Tracheal epithelial cell (primary cell): ENCODE measurements at places on chromosomes 11 and 22. TPM values are rescaled to one million over a fixed set of nuclear protein-coding genes. Genes with fewer than 3 reads are reported as not detected.

B3GAT3 gene
- total RNA-seq = 45.1 and 50.5 TPM in 2 replicates

SMIM35 gene
- under 0.01 TPM in 1 of 2 replicates, not detected in the other for total RNA-seq

INS gene
- total RNA-seq = not detected in 2 replicates

DCPS gene
- 6.7 and 10.7 TPM in 2 replicates for total RNA-seq

HTR3A gene
- 0.21 TPM in 1 of 2 replicates, not detected in the other for total RNA-seq

EMID1 gene
- 0.96 TPM in 1 of 2 replicates, not detected in the other for total RNA-seq

BACE1 gene
- 6.0 and 10.7 TPM in 2 replicates for total RNA-seq

LRRC4C gene
- total RNA-seq = 0.24 TPM in 1 of 2 replicates, not detected in the other

TCIRG1 gene
- total RNA-seq = 56.3 and 78.8 TPM in 2 replicates

MS4A5 gene
- not detected in 2 replicates for total RNA-seq

DDTL gene
- total RNA-seq = 0.43 TPM in 1 of 2 replicates, not detected in the other

PRMT3 gene
- total RNA-seq = 22.4 and 32.2 TPM in 2 replicates

SPON1 gene
- total RNA-seq = 4.6 TPM in 1 of 2 replicates, not detected in the other

C11orf87 gene
- total RNA-seq = under 0.01 TPM in 1 of 2 replicates, not detected in the other

GLYATL1 gene
- total RNA-seq = under 0.01 and 0.24 TPM in 2 replicates

PRR5 gene
- 13.7 and 17.1 TPM in 2 replicates for total RNA-seq

CD3E gene
- total RNA-seq = not detected in 2 replicates

RAD9A gene
- total RNA-seq = 8.7 TPM in 2 replicates

SESN3 gene
- total RNA-seq = 7.7 and 37.1 TPM in 2 replicates

FAM227A gene
- total RNA-seq = 0.21 and 0.48 TPM in 2 replicates

OR51B5 gene
- total RNA-seq = not detected in 2 replicates

TIRAP gene
- total RNA-seq = 1.2 and 1.9 TPM in 2 replicates

CCDC116 gene
- 0.24 TPM in 1 of 2 replicates, not detected in the other for total RNA-seq

EPS8L2 gene
- 165 and 183 TPM in 2 replicates for total RNA-seq

UPK2 gene
- total RNA-seq = not detected in 2 replicates

SULT4A1 gene
- total RNA-seq = 0.24 TPM in 1 of 2 replicates, not detected in the other

CNIH2 gene
- not detected in 2 replicates for total RNA-seq

LMO2 gene
- 0.64 and 0.96 TPM in 2 replicates for total RNA-seq

TNKS1BP1 gene
- total RNA-seq = 96.8 and 147 TPM in 2 replicates

ACR gene
- not detected in 2 replicates for total RNA-seq

PLEKHA7 gene
- total RNA-seq = 2.3 and 2.7 TPM in 2 replicates

SLC22A24 gene
- not detected in 2 replicates for total RNA-seq

DBX1 gene
- not detected in 2 replicates for total RNA-seq

MAPK8IP1 gene
- total RNA-seq = 0.43 and 1.9 TPM in 2 replicates

TMPRSS4 gene
- 48.7 and 86.1 TPM in 2 replicates for total RNA-seq

HTR3B gene
- total RNA-seq = not detected in 2 replicates

CHST1 gene
- under 0.01 TPM in 1 of 2 replicates, not detected in the other for total RNA-seq
